ENCODE measurements at places on chromosomes 13 and 19.

GRCh38 chr13:52159159-52159982 lies at the start of gene NEK3:
Gene NEK3, minus strand, starts transcription at chr13:52159597. Its CDS starts 3,406 bp downstream, at chr13:52156191.
- DNase-seq, result peak; percentile 63

- DNase-seq, result no peak
These were observed 75.6 kb downstream of the MIPEP start for GRCh38 chr13:23813635-23814034.

GRCh38 chr13:33262062-33262487 lies 23.5 kb downstream of the STARD13 start:
- no peak for DNase-seq

GRCh38 chr13:73141292-73141771 lies 82.5 kb downstream of the KLF5 start:
- DNase-seq, result peak; percentile 3

Data from kidney capillary endothelial cell (primary cell).